ENCODE measurements at places on chromosomes 13 and 19.

DNA sequence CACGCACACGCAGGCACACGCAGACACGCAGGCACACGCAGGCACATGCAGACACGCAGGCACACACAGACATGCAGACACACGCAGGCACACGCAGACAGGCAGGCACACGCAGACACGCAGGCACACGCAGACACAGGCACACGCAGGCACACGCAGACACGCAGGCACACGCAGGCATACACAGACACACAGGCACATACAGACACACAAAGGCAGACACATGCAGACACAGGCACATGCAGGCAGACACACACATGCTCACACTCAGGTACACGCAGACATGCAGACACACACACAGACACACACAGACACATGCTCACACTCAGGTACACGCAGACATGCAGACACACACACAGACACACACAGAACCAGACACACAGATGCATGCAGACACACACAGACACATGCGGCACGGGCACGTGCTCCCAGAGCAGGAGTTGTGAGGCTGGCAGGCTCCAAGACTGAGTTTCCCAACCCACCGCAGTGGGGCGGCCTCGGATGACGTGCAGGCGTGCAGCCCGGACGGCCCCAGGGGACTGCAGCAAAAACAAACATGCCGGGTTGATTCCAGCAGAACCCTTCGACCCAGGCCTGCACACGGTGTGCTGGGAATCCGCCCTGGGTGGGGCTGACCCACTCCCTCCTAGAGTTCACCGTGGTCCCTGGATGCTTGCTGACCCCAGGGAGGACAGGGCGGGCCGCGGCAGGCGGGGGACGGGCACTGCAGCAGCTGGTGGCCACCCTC lies 100.0 kb downstream of the GADD45B start:
- no peak for DNase-seq

DNA sequence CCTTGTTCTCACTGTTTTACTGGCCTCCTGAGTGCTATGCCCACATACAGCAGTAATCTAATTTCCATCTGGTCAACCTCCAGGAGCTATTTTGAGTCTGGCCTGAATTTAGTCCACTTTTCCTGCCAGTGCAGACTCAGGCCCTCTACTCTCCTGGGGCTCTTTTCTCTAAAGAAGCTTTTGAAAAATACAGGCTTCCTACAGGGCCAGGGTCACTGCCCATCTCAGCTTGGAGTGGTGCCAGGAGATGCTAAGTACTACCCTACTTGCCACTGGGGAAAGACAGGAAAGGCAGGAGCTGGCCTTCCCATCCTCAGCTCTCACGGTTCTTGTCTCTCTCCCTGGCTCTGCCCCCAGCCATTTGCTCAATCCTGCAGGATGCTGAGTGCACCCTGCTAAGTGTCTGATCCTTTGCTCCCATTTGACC lies 101.7 kb upstream of the SERP2 start:
- DNase-seq, result no peak

DNA sequence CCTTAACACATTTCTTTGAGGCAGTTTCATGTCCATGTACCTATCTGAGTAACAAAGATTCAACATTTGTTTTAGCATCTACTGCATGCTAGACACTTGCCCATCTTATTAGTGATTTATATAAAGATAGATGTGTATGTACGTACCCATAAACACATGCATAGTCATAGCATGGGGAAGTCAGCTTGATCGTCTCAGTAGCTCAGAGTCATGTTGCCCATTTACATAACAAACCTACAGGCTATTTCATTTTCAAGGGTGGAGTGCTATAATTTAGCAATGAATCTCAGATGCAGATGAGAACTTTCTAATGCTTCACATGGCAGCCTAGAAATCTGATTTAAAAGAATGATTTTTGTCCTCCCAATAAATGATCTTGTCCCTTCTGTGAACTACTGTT lies 23.5 kb downstream of the FLT1 start:
- DNase-seq, result no peak

- DNase-seq, result no peak
Observed at GRCh38 chr19:41324921-41325639, 15.1 kb downstream of the CCDC97 start.

DNA sequence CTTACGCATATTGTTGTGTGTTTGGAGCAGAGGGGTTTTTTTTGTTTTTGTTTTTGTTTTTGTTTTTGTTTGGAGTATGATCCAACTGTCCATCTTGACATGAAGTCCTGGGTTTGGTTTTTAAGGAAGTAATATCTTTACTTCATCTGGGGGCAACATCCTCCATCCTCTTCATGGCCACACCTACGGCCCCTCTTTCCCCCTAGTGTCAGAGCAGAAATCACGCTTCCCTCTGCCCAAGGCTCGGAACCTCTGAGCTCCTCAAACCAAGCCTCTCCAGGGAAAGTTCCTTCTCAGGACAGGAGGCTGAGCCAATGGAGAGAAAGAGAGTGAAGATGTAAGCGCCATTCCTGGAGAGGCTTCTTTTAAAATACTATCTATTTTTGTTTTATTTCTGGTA lies 58.6 kb upstream of the PDX1 start:
- DNase-seq, result no peak

GRCh38 chr13:64234255-64234654 lies 2818.6 kb upstream of the PCDH20 start:
- DNase-seq, result no peak

- no peak for DNase-seq
Observed at GRCh38 chr13:77477299-77477848, 58.1 kb upstream of the SCEL start.

DNA sequence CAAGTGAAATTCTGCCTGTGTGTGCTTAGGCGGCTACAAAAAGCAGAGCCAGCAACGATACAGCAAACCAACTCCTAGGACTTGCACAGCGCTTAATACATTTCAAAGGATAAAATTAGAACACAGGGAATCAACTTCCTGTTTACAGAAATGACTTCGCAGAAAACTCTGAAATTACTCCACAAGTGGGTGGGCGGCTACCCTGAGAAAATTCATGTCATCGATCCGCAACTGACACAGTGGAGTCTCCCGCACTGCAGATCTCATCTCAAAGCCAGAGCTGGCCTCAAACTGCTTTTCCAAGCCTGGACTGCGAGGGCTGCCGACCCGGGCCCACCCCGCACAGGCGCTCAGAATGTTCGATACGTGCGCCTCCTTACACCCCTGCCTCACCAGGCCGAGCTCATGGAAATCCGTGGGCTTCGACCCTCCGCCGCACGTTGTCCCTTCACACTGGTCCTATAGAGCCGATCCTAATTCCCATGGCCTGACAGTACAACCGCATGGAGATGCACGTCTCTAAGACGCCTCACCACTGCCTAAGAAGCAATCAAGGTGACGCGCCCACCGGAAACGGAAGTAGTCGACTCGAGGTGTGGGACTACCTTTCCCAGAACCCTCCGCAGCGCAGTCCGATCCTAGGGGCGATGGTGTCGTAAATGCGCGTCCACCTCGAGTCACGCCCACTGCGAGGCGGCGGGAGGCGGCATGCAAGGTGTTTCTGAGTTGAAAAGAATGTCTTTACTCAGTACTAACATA lies at the start of gene ZNF229:
Gene ZNF229 (minus strand): TSS at position 557 of the 759 bp plus-strand sequence. CDS start 5,625 bp downstream, outside the sequence.
- DNase-seq, result no peak

DNA sequence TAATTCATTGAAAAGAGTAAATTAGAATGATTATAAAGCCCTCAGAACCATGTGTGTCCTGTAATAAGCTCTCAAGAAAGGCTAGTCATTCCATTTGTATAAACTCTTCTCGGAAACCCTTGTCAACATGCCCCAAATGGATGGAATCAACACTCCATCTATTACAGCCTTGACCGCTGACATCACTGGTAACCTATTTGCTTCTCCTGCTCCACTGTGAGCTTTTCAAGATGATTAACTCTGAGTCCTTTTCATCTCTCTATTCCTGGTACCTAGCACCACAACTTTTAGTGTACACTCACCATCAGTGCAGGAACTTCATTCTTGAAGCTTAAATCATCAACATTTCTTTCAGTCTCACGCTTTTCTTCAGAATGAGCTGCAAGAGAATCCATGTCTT lies 612.0 kb downstream of the DCT start:
- DNase-seq, result no peak

- DNase-seq, result no peak
Observed at GRCh38 chr19:1101337-1101698, 2.5 kb upstream of the GPX4 start.

GRCh38 chr19:43652546-43652874 lies 12.9 kb upstream of the CADM4 start:
- DNase-seq, result no peak

DNA sequence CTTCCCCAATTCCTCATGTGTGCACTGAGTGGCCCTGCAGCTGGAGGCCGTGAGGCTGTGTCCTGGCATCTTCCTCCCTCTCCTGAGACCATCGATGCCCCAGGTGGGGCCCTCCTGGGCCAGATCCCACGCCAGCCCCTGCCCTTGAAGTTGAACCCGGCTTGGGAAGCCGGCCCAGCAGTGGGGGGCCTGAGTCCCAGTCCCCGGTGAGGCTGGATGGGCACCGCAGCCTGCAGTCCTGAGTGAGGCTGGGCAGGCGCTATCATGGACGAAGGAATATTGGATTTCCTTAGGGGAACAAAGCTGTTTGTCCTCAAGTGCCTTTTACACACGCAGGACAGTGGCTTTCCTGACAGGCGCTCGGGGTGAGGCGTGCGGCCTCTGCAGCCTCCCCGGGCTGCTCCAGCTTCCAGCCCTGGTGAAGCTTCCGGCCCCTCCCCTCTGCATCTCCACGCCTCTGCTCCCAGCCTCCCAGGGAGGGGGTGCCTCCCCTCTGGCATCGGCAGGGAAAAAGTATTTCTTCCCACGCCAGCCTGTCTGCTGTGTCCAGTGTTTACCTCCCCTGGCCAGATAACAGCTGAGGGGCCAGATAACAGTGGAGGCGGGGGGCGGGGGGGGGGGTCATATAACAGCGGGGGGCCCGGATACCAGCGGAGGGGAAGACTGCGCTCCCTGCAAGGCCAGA lies 159.5 kb downstream of the KDM4B start:
- DNase-seq, result no peak

DNA sequence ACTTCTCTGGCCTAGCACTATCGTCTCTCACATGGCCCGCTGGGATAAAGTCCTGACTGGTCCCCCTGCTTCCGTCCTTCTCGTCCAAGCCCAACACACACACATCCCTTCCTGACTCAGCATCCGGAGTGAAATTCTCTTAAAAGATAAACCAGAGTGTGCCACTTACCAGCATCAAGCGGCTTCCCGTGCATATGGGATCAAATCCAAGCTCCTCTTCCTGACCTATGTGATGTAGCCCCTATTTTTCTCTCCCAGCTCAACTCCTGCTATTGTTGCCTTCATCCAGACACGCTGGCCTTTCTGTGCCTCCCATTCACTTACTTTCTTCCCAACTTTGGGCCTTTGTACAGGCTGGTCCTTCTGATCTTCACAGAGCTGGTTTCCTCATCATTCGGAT lies 530.4 kb downstream of the DIAPH3 start:
- DNase-seq, result no peak

DNA sequence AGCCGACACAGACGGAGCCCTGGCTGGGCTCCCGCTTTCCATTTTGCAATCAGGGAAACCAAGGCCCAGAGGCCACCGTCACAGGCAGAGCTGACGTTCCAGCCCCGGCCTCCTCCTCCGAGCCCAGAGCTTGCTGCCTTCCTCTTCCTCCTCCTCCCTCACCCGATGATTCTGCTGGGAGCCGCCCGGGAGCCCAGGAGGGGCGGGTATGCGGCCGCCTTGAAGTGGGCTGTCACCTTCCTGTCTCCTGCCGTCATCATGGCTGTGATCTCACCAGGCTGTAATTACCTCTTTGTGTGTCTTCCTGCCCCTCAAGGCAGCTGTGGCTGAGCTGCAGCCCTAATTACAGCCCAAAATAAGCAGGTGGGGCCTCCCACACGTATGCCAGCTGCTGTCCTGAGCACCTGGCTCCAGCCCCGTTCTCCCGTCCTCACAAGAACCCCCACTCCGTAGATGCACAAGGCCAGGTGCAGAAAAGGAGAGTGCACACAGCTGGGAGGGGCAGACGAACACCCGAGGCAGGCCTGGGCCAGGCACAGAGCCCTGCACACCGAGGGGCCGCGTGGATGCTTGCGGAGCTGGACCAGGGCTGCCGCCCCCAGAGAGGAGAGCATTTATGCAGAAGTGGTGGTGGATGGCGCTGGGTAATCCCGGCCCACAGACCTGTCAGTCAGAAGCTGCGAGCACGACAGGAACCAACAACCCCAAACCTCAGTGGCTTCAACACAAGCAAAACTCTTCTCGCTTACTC lies 4.0 kb downstream of the TPGS1 start:
- peak; percentile 79 for DNase-seq

GRCh38 chr13:20673715-20674114 lies 29.8 kb upstream of the IL17D start:
- no peak for DNase-seq

DNA sequence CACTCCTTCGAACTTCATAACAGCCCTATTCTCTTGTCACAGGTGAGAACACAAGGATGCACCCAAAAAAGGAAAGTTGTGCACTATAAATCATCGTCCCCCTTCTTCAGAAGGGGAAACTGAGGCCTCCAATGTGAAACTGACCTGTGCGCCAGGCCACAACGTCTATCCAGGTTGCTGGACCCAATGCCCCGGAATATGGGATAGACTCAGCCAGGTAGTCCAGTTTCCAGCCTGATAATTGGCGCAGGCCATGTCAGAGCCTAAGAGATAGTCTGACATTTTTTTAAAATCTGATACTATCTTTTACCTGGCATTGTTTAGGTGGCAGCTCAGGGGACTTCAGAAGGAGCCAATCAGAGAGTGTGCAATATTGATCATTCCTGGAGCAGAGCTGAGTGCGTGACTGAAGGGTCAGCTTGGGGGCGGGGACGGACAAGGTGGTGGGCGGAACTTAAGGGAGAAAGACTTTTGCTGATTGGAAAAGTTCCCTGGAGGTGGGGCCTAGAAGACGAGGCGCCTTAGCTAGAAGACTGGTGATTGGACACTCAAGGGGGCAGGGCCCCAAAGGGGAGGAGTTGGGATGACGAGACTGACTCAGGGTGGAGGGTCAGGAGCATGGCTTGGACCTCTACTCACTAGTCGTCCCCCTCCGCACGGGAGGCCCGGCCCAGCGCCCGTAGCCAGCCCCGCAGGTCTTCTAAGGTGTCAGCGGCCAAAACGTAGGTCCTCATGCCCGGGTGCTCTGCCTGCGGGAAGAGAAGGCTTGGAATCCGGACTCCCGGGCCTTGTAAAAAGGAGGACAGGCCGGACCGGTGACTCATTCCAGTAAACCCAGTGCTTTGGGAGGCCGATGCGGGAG lies 8.5 kb downstream of the PLEKHA4 start:
- DNase-seq, result no peak

DNA sequence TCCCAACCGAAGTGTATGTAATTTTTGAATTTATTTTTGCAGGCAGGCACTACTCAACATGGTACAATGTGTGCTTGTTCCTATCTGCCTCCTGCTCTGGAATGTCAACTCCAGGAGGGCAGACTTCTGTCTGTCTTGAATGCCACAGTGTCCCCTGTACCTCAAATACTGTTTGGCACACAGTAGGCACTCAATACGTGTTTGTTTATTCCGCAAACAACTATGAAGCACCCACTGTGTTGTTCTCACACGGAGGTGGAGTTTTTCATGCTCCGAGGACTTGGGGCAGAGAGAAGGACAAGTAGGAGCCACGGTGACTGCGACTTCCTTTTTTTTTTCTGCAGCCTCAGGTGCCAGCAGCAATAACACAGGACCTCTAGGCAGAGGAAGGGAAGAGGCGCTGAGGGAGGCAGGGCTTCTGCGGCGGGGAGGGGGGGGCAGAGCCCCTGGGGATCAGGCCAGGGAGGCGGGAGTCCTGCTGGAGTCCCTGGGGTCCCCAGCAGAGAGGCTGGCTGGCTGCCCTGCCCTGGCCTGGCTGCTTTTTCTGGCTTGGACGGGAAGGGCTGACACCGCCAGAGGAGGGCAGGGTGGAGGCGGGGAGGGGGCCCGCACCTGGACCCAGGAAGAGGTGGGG lies 29.3 kb upstream of the TNFAIP8L1 start:
- DNase-seq, result no peak

GRCh38 chr13:94239135-94239534 lies 240.3 kb downstream of the DCT start:
- DNase-seq, result no peak

- no peak for DNase-seq
Observed at GRCh38 chr13:105737688-105738087, 797.8 kb downstream of the EFNB2 start.
